ENCODE measurements at places on chromosomes 6 and 20.

- DNase-seq, result no peak
Measured at GRCh38 chr6:156379392-156380289, 397.5 kb upstream of the ARID1B start.

- no peak for DNase-seq
Measured at GRCh38 chr6:167329014-167329413, 4.1 kb downstream of the TTLL2 start.

GRCh38 chr6:135411339-135411738 is 86.2 kb downstream of the AHI1 start:
- no peak for DNase-seq

DNA sequence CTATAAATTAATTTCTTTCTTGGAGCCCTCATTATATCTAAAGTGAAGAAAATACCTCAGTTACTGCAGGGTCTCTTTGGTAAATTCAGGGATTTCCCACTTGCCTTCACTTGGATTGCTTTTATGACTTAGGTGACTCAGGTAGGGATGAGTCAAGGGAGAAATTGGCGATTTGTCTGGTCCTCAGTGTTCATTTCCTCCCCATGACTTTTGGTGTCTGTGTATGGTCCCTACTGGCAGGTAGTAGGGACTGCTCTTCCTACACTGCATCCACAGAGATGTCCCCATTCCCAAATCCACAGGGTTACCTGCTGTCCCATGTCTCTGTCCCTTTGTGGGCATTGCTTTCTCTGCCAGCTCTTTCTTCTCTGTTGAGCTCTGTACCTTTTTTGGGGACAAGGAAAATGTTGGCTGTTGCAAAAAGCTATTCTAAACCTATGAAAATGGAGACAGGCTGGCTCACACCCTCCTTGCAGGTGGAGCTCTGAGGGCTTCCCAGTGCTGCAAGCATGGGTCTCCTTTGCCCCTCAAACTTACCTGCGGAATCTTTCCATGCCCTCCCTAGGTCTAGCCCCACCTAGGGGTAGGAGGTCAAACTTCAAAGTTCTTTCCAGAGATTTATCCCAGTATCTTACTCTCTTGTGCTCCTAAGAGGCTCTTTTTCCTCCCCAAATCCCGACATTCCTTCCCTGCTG is 211.9 kb downstream of the ZNF217 start:
- no peak for DNase-seq

DNA sequence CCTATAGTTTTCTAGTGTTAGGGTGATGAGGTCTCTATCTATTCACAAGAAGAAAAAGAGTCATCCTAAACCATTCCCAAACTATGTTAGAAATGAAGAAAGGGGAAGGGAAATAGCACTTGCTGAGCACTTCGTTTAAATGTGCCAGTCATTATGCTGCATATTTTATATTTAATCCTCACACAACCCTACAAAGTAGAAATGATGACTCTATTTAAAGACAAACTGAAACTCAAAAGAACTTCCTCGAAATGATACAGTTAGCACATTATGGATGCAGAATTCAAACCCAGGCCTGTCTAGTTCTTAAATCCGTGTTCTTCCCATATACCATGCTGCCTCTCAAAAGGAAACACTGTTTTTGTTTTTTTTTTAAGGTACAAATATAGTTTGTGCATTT is 174.6 kb downstream of the GMPR start:
- DNase-seq, result no peak

Data from naive thymus-derived CD8-positive, alpha-beta T cell (primary cell).